ENCODE measurements at places on chromosomes 6 and 20. TPM values are rescaled to one million over a fixed set of nuclear protein-coding genes. Genes with fewer than 3 reads are reported as not detected.

Gene TOX2
- total RNA-seq, result 33.4 TPM

DNA sequence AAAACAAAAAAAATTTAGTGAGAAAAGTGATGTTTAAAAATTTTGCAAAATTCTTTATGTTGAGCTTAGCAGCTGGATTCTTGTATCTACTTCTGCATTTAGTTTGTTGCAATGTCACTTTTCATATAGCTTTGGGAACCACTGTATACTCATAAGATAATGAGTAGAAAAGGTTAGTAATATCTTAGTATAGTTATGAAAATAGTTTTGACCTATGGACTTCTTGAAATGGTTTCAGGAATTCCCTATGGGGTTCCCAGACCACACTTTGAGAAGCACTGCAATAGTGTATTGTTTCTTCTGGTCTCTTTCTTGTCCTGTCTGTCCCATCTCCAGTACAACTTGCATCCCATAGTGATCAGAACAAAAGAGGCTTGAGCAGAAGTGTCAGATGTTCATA lies 29.4 kb downstream of the PPP1R16B start:
- no peak for ATAC-seq

Gene NSFL1C
- total RNA-seq, result 52.1 TPM

Gene WDR27
- total RNA-seq, result 35.0 TPM

Gene SSTR4
- not detected for total RNA-seq
